ENCODE measurements at places on chromosomes 6 and 20. TPM values are rescaled to one million over a fixed set of nuclear protein-coding genes. Genes with fewer than 3 reads are reported as not detected.

Gene SLPI
- not detected for total RNA-seq

Gene ADTRP
- total RNA-seq = 0.83 TPM

Gene HSPA1L
- 1.3 TPM for total RNA-seq

Gene ACTL10
- 0.18 TPM for total RNA-seq

Gene BMP7
- not detected for total RNA-seq

Gene VNN1
- not detected for total RNA-seq

Gene COX4I2
- not detected for total RNA-seq

Gene FILIP1
- total RNA-seq = under 0.01 TPM

Gene GNAS-AS1
- 0.83 TPM for total RNA-seq
